ENCODE measurements at places on chromosomes 12 and 14.
A peak's percentile ranks its signal among the peaks of the same experiment; 100 is the strongest.

GRCh38 chr12:131074221-131075083 is 120.7 kb downstream of the ADGRD1 start:
- peak; percentile 8 for DNase-seq

GRCh38 chr12:89786177-89786810 is 77.7 kb upstream of the ATP2B1 start:
- DNase-seq, result no peak

GRCh38 chr14:32576088-32576795 is 247.1 kb downstream of the AKAP6 start:
- peak; percentile 18 for DNase-seq

- no peak for DNase-seq
These were observed 273.1 kb downstream of the TMTC2 start for GRCh38 chr12:82959821-82960220.

GRCh38 chr14:24418492-24418873 is 11.0 kb downstream of the CBLN3 start:
- DNase-seq, result no peak

- DNase-seq, result no peak
These were observed 1211.7 kb downstream of the TMEM121 start for GRCh38 chr14:106738075-106738474.

DNA sequence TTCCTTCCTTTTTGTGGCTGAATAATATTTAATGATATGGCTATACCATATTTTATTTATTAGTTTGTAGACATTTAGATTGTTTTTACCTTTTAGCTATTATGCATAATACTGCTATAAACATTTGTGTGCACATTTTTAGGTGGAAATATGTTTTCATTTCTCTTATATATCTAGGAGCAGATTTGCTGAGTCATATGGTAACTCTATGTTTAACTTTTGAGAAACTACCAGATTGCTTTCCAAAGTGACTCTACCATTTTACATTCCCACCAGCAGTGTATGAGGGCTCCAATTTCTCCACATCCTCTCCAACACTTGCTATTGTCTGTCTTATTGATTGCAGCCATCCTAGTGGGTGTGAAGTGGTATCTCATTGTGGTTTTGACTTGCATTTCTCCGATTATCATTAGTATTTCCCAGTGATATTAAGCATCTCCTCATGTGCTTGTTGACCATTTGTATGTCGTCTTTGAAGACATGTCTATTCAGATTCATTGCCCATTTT is 160.2 kb downstream of the KICS2 start:
- no peak for DNase-seq

GRCh38 chr12:12265035-12265434 is 1.8 kb downstream of the LRP6 start:
- no peak for DNase-seq

DNA sequence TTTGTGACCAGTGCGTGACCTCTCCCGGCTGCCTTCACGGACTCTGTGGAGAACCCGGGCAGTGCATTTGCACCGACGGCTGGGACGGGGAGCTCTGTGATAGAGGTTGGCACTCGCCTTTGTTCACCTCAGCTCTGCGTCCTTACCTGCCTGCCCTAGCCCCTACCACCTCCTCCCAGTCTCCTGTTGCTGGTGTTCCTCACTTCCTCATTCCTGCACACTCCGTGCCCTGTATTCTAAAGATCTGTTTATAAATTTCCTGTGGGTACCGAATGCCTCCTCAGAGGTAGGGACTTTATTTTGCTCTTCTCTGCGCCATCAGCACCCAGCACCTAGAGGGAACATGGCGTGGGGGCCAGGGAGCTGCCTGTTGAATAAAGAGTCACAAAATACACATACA is 2.3 kb downstream of the DLK1 start:
- DNase-seq, result no peak

DNA sequence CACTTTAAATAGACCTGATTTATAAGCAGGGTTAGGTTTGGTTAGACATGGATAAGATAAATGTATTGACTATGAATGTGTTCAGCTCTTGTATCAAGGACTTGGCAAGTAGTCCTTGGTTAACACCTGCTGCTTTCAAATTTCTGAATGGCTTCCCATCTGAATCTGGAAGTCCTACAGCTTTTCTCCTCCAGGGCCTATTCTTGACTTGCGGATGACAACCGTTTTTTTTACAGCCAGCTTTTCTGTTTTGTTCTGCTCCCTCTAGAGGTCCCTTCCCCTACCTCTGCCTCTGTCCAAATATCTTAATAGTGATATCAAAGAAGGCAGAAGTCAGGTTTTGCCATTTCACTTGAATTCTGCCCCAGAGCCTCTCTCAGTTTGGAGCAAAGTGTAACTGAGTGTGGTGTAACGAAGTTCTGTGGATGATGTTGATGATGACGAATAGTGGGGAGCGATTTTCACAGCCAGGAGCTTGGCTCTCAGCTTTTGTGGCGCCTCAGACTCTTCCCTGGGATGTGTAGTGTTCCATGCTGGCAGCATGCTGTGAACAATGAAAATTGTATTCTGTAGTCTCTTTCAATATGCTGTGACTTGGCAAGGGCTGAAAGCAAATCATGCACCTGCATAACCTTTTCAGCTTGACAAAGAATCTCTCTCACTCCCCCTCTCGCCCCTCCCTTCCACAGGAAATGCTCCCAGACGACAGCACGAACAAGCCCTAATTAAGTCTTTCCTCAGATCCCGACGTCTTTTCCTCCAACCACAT is 5.0 kb upstream of the SLC4A8 start:
- no peak for DNase-seq

GRCh38 chr14:61950340-61950739 is 188.1 kb downstream of the SNAPC1 start:
- no peak for DNase-seq

- DNase-seq, result no peak
These were observed 334.5 kb upstream of the SEL1L start for GRCh38 chr14:81868172-81868571.

- no peak for DNase-seq
These were observed 1.2 kb downstream of the ATP6V0A2 start for GRCh38 chr12:123713398-123713797.

DNA sequence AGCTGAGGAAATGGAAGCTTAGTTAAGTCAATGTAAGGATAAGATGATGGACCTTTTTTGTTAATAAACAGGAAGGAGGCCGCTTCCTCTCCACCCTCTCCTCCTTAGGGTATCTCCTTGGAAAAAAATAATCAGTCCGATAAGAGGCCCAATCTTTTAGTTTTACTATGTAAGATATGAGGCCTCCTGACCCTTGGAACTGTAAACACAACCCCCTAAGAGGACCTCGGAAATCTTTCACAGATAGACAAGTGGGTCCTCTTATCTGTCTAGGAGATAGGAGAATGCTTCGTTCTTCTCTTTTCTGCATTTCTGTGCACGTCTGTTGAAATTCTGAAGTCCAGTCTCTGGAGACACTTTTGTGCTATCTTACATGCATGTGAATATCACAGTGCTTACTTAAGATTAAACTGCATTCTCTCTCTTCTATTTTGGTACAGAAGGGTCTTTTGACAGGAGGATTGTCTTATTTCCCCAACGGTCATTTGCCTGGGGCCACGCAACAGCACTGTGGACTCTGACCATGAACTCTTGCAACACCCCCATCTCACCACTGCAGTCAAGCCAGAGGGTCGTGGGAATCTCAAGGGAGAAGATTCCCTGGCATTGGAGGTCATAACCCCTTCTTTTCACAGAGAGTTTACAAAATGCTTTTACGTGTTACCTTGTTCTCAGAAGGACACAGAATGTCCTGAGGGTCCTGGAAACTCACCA is 313.0 kb upstream of the RTL1 start:
- no peak for DNase-seq
